ENCODE measurements at places on chromosomes 4 and X. TPM values are rescaled to one million over a fixed set of nuclear protein-coding genes. Genes with fewer than 3 reads are reported as not detected.

DNA sequence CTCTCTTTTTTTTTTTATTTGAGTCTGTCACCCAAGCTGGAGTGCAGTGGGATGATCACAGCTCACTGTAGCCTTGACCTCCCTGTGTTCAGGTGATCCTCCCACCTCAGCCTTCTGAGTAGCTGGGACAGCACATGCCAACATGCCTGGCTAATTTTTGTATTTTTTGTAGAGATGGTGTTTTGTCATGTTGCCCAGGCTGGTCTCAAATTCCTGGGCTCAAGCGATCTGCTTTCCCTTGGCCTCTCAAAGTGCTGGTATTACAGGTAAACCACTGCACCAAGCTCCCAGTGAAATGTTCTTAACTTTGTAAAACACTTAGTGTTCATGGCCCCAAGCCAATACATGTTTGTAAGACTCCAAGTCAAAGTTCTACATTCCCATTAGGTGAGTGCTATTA, 316.1 kb downstream of the KCTD8 start:
- DNase-seq, result no peak

DNA sequence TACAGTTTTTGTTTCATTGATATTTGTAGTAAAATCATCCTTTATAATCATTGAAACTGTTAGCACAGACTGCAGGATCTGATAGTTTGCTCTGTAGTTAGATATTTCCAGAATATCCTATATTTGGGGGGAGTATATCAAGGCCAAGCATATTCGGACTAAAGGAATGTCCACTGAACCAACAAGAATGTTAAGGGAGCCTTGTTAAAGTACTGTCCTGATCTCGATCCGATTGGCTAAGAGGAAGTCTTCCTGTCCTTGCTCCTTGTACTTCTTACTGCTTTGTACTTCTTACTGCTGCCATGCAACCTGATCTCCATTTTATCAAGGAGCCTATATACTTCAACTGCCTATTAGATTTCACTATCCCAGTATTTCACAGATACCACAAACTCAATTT, 449.3 kb downstream of the RPA4 start:
- no peak for DNase-seq

DNA sequence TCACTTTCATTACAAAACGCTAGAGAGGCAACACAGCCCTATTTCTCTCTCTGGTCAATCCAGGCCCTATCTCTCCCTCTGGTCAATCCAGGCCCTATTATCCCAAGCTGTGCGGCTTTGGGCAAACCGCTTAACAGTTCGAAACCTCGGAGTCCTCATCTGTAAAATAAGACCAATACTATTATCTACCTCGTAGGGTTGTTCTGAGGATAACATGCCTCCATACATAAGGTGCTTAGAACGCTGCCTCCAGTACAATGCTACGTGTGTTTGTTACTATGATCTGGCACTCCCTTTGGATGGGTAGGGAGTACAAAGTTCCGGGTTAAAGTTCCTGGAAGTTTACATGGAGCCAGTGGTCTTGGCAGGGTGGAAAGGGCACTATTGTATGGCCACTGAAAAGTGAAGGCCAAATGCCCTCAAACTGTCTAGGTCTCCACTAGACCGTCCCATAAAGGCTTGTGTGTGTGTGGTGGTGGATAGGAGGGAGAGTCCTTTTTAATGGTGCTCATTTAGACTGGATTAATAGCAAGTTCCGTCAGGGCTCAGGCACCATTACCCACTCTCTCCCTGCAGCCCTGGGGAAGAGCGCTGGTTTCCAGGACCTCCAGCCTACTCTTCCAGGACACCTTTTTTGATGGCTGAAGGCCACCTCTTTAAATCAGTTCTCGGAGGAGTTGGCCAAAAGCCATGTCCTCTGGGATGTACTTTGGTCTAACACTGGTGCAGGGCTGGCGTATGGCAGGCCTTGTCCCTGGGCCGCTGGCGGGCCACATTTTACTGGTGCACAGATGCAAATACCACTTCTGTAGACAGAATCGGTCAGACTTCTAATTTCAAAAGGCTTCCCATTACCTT, 75.6 kb upstream of the BCOR start:
- DNase-seq, result no peak

DNA sequence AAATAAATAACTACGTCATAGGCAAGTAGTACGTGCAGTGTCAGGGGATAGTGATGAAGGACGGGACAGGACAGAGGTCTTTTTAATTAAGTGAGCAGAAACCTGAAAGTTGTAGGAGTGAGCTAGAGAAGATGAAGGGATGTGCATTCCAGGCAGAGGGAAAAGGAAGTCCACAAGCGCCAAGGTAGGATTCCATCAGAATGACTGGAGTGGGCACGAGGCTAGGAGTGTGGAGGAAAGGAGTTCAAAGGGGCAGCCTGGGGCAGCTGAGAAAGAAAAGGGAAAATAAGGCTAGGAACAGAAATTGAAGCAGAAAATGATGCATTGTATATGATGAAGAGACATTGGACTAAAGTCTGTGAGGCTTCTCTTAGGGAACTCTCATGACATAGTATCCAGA, 192.2 kb upstream of the TLL1 start:
- DNase-seq, result no peak

- no peak for DNase-seq
These were observed 511.2 kb downstream of the INPP4B start for GRCh38 chr4:142334931-142335330.

The PPP2R2C gene
- 1.3 TPM for polyA plus RNA-seq

The ZNF732 gene
- 0.08 TPM for polyA plus RNA-seq

- peak; percentile 35 for DNase-seq
These were observed 41.5 kb downstream of the GPRIN3 start for GRCh38 chr4:89266128-89266527.

DNA sequence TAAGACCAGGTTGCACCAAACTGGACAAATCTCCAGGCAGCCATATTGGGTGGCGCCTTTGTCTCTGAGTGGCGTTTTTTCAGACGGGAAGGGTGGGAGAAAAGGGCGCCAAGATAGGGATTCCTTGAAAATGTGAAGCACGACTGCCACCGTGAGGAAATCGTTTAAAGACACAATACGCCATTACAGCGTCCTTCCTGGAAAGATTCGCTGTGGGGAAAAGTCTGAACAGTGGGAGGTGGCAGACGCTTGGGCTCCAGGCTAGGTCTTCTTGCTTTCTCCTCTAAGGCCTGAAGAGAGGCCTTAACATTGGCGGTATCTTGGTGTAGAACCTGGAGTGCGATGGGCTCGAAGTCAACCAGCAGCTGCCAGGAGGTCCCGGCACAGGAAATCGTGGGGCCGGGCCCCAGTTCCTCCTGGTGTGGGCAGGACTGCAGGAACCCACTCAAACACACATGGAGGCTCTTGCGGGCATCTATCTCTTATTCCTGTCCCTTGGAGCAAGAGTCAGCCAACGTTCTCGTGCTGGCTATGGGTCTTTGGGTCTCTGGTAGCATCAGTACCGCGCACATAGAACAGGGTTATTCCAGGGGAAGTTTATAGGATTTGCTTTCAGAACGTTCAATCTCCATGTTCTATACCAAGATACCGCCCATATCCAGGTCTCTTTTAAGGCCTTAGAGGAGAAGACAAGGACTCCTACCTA, 208.8 kb downstream of the OR13H1 start:
- DNase-seq, result no peak

DNA sequence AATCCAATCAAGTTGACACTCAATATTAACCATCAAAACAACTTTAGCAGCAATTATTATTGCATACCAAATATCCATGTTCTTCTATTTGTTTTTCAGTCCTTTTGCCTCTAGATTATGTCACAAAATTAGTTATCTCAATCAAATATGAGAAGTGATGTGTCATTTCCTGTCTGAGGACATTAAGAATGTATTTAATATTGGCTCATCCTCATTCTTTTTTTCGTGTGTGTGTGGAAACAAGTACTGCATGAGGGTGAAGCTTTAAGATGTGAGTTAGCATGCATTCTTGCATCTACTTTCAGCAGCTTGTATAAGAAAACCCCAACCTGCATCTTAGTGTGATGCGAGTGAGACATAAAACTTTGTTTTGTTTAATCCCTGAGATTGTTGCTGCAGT, 301.4 kb downstream of the GRIA2 start:
- DNase-seq, result no peak

- DNase-seq, result no peak
These were observed 126.3 kb downstream of the TRAM1L1 start for GRCh38 chr4:116959045-116959444.

DNA sequence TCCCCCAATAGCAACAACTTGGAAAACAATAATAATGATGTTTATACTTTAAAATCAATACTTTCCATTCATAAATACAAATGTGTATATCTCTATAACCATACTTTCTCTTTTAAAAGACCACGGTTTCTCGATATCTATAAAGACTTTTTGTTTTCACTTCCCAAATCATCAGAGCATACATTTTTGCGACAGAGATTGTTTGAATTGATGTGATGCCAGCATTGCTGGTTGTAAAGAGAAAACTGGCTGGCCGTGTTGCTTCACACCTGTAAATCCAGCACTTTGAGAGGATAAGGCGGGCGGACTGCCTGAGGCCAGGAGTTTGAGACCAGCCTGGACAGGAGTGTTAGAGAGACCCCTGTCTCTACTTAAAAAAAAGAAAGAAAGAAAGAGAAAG, 77.6 kb upstream of the ZNF518B start:
- no peak for DNase-seq

The NAP1L3 gene
- polyA plus RNA-seq, result 1.1 TPM

DNA sequence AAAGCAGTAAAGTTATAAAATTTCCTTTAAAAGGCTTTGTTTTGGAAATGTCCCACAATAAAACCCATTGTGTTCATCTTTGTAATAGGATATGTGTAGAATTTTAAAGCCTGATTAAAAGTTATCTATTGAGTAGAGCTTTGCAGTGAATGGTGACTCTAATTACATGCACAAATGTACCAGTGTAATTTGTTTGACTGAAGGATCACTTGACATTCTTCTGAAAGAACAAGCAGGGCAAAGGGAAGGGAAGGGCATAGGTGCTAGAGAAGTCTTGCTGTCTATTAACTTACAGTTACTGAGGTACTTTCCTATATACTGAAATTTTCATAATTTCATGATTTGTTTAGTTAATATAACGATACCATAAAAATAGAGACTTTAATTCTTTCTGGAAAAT, 70.8 kb downstream of the STIM2 start:
- DNase-seq, result no peak

DNA sequence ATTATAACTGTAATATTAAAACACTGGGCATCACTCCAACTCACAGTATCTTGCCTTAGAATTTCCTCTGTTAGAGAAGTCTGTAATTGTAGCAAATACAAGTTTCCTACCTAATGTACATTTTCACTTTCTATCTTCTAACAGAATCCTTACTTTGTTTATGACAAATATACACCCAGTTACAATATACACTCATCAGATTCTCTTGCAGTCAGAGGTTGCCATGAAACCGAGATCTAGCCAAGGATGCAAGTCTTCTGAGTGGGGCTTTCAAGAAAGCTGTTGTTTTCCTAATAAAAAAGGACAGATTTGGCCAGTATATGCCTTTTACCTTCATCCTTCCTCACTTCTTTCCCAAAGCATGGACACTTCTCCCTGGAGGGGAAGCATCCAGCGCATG, 228.9 kb downstream of the SCFD2 start:
- no peak for DNase-seq

The GAGE1 gene
- polyA plus RNA-seq, result not detected

The LNX1 gene
- polyA plus RNA-seq, result 5.4 TPM

GRCh38 chrX:73563738-73564068, 706 bp downstream of the CHIC1 start:
- no peak for DNase-seq

DNA sequence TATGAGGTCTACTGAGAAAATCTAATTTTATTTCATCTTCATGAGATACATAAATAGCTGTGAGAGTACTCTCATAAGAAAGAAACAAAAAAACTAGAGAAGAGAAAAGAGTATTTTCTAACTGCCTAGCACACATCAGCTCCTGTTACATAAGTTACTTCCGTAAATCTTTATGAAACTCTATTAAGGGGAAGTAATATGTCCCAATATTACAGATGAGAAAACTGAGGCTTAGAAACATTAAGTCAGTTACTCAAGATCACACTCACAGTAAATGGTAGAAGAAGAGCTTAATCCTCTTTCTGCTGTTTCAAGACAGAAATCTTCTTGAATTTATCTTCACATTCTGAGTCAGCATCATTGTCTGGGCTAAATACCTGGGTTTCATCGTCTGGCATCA, 164.1 kb downstream of the DTHD1 start:
- no peak for DNase-seq

DNA sequence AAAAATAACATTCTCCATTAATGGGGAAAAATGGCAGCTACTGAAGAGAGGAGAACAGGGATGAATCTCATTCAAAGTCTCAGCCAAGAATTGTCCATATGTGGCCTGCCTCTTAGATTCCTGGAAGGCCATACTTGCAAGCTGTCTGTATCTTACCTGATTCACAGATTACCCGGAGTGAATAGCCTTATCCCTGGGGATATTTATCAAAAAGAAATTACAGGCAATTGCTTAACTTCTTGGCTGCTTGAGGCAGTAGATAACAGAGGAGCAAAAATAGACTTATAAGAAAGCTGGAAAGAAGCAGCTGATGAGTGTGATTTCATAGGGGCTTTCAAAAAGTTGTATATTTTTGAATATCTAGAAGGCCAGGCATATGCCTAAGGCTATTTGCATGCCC, 68.8 kb upstream of the PPP1R2C start:
- DNase-seq, result no peak

- no peak for DNase-seq
These were observed 1239.1 kb upstream of the TENM3 start for GRCh38 chr4:181004056-181004455.

DNA sequence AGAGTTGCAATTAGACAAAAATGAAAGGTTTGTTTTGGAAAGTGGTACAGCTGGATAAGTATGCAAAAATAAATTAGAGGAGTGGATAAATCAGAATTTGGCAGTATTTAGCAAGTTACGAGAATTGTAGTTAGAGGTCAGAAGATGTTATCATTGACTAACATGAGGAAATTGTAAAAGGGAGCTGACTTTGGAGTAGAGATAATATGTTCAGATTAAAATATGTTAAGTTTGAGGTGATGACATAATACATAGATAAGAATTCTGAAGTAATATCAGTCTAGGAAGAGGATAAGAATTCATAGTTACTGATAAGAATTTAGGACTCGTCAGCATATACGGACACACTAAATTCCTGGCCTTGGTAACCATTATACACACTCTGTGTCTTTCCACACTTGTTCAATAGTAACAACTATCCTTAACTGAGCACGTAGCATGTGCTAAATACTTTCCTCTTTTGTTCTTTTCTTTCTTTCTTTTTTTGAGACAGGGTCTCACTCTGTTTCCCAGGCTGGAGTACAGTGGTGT, 4.1 kb upstream of the EPGN start:
- DNase-seq, result no peak

DNA sequence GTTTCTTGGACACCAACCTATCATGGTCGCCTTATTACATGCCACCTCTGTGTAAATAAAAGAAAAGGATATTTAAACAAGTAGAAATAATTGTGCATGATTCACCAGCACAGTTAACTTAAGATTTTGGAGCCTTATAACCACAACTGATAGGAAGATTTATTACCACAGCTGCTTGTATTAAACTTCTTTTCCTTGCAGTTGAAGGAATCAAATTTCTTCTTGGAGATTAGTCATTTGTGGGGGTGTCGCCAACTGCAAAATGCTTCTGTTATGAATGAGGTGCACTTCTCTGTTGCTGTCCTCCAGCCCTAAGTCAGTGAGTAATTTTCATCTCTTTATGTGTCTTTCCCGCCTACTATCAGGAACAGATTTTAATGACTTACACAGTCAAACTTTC, 73.3 kb downstream of the OR13H1 start:
- DNase-seq, result no peak

GRCh38 chrX:19560611-19561010, 45.3 kb upstream of the MAP3K15 start:
- DNase-seq, result no peak

- no peak for DNase-seq
These were observed 1367.8 kb upstream of the IGFBP7 start for GRCh38 chr4:58477950-58478349.

Data from heart left ventricle (tissue), 16 donors.